ENCODE measurements at places on chromosomes 4 and X. TPM values are rescaled to one million over a fixed set of nuclear protein-coding genes. Genes with fewer than 3 reads are reported as not detected.

SYTL4 gene
- total RNA-seq, result 25.7 TPM

GRCh38 chr4:75696071-75696470 lies 22.9 kb upstream of the G3BP2 start:
- no peak overlapping the region for H3K27ac ChIP-seq
- H3K27me3 ChIP-seq, result no peaks in the 10 kb centered on the region
- no peaks in the 10 kb centered on the region for H3K36me3 ChIP-seq
- no peak for DNase-seq
- no peaks in the 10 kb centered on the region for H3K4me1 ChIP-seq

DNA sequence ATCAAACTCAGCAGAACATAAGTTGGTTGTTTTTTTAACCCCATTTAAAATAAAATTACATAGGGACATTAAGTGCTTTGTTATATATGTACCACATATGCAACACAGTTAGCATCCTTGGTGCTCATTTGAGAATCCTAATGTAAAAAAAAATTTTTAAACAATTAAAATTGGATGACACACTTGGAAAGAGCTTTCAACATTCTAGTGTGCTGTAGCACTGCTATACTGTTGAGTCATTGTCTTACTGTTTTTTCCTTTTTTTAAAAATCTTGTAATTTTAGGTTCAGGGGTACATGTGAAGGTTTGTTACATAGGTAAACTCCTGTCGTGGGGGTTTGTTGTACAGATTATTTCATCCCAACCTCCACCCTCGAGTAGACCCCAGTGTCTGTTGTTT lies 12.8 kb downstream of the THAP9 start:
- no peaks in the 10 kb centered on the region for H3K4me1 ChIP-seq
- no peaks in the 10 kb centered on the region for H3K36me3 ChIP-seq
- DNase-seq, result no peak
- H3K27ac ChIP-seq, result no peak overlapping the region
- H3K4me3 ChIP-seq, result no peak overlapping the region

GRCh38 chrX:9295551-9295950 lies 169.3 kb upstream of the TBL1X start:
- no peak overlapping the region for H3K4me3 ChIP-seq
- no peaks in the 10 kb centered on the region for H3K4me1 ChIP-seq
- no peak for DNase-seq
- no peak overlapping the region for H3K27ac ChIP-seq
- no peaks in the 10 kb centered on the region for H3K27me3 ChIP-seq

DNA sequence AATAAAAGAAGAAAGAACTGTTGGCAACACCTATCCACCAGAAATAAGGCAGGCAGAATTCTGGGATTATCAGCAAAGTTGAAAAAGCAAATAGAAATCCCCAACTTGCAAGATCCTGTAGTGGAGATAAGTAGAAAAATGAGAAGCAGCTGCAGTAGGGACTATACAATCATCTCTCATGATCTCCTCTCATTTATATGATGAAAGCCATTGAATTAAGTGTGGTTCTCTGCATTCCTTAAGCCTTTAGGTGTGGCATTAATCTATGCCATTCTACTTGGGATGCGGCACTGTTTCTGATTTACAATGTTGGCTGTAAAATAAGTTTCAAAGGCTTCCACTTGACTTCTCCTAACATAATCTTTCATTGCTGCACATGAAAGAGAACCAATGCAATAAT lies 869.8 kb downstream of the TRAM1L1 start:
- H3K4me1 ChIP-seq, result no peaks in the 10 kb centered on the region
- DNase-seq, result no peak
- no peak overlapping the region for H3K4me3 ChIP-seq
- H3K27me3 ChIP-seq, result no peaks in the 10 kb centered on the region
- no peaks in the 10 kb centered on the region for H3K36me3 ChIP-seq
- H3K27ac ChIP-seq, result no peak overlapping the region
